ENCODE measurements at places on chromosomes 7 and 10.

GRCh38 chr7:31758755-31759154 lies 71.7 kb downstream of the PPP1R17 start:
- no peak for DNase-seq

DNA sequence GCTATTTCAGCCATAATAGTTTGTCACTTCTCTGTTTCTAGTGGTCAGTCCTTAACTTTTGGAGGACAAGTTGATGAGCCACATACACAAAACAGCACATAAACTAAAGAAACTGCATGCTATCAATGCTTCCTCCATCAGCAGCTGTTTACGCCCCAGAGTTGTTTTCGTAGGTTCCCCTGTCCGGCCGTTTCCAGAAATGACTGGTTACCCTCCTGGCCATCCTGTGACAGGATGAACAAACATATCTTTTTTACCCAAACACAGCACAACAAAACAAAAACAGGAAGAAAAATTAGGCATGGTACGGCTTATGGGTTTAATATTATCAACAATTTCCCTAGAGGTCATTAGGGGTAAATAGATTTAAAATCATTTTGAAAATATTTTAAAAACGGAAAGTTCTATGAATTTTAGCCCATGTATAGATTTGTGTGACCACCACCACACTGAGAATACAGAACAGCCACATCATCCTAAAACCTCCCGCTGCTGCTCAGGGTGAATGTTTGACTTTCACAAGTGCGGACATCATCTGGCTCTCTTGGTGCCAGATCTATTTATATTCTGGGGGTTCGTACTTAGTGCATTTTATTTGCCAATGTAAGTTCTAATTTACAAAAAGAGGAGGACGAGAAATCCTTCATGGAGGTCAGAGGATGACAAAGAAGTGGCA lies 74.8 kb downstream of the HIPK2 start:
- DNase-seq: no peak

GRCh38 chr10:48800007-48800675 lies 115.5 kb downstream of the WDFY4 start:
- DNase-seq: peak; percentile 14

DNA sequence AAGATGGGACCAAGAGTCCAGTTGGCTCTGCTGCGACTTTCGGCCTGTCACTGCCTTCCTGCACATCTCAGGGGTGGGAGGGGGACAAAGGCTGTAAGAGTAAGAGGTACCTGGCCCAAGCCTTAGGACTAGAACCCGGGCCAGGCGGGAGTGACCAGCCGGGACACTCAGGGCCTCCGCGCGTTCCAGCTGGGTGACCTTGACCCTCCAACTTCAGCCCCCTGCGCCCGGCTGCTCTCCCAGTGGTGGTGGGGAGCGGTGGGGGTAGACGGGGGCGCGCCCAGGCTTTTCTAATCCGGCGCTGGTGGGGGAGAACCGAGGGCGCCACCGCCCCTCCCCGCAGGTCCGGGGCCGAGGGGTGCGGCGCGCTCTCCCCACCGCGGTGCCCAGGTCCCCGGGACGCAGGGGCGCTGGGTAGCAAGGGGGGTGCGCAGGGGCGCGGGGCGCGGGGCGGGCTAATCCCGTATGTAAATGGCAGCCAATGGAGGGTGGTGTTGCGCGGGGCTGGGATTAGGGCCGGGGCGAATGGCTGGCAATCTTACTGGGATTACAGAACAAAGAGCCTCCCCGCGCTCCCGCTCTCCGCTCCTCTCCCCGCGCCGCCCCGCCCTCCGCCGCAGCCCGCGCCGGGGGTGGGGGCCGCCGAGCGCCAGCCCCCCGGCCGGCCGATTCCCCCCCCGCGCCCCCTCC lies at the start of gene GTF2IRD1:
TSS of gene GTF2IRD1 (plus strand) at position 585 of the 690 bp plus-strand sequence. CDS start 54,175 bp downstream, outside the sequence.
- peak; percentile 68 for DNase-seq

- DNase-seq: no peak
Observed at GRCh38 chr7:75572396-75572795, 80.3 kb downstream of the SPDYE5 start.

- peak; percentile 13 for DNase-seq
Observed at GRCh38 chr10:49594594-49594993, 15.5 kb upstream of the SLC18A3 start.

- DNase-seq: peak; percentile 89
Observed at GRCh38 chr10:32346551-32347362, at the start of gene EPC1. Gene EPC1 (minus strand): TSS chr10:32347158. CDS start chr10:32346915, 243 bp downstream.

DNA sequence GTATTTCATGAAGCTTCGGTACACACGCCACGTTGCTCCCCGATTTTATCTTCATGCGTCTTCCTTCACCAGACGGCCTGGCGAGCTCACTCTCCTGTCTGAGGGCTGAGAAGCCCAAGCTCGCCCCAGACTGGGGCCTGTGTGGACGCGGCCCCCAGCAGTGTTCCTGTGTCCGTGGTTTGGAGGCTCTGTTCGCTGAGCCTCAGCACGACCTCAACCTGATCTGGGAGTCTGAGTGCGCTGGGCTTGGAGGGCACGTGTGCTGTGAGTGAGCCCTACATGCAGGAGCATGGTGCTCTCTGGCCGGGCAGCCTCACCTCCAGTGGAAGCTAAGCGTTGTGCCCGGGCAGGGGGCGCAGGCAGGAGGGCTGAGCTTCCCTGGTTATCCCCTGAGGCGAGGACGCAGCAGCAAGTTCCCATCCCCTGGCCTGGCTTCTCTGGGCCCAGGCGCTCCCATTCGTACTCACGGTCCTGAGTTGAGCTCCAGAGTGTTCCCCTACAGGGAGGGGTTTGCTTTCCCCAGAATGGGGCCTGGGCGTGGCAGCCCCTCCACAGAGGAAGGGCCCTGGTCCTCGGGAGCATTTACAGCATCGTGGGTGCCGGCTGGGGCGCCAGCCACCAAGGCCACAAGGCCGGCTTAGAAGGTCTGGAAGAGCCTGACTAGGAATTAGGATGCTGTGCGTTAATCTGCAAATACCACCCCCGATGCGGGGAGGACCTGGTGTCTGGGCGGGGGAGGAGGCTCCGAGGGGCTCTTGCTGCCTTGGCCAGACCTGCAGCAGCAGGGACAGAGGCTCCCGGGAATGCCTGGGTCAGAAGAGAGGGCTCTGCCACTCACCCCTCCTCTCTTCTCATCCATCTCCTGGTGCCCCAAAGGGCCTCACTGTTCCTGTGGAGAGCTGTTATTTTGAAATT lies 400.6 kb downstream of the DNAJB6 start:
- no peak for DNase-seq

DNA sequence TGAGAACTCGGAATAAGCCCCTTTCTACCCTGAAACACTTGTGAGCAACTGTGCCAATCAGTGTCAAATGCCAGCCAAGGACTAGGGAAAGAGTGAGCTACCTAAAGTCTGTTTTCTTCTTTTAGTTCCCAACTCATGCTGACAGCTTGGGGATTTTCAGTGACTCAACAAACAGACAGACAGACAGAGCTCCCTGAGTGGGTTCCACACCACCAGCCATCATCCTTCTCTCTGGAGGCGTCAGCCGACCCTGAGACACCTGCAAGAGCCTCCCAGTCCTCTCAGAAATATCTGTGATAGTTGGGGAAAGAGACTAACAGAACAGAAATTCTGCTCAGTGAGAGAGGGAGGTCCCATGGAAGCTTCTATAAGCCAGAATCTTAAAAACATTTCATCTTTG lies 49.5 kb downstream of the GATA3 start:
- DNase-seq: no peak

- no peak for DNase-seq
Observed at GRCh38 chr7:49797987-49798660, 24.7 kb downstream of the VWC2 start.

GRCh38 chr10:74704629-74705357 lies 121.6 kb upstream of the KAT6B start:
- DNase-seq: no peak

- no peak for DNase-seq
Observed at GRCh38 chr7:116398672-116399071, 100.9 kb upstream of the CAV2 start.

- DNase-seq: no peak
Observed at GRCh38 chr10:49208996-49209395, 20.8 kb upstream of the TMEM273 start.

DNA sequence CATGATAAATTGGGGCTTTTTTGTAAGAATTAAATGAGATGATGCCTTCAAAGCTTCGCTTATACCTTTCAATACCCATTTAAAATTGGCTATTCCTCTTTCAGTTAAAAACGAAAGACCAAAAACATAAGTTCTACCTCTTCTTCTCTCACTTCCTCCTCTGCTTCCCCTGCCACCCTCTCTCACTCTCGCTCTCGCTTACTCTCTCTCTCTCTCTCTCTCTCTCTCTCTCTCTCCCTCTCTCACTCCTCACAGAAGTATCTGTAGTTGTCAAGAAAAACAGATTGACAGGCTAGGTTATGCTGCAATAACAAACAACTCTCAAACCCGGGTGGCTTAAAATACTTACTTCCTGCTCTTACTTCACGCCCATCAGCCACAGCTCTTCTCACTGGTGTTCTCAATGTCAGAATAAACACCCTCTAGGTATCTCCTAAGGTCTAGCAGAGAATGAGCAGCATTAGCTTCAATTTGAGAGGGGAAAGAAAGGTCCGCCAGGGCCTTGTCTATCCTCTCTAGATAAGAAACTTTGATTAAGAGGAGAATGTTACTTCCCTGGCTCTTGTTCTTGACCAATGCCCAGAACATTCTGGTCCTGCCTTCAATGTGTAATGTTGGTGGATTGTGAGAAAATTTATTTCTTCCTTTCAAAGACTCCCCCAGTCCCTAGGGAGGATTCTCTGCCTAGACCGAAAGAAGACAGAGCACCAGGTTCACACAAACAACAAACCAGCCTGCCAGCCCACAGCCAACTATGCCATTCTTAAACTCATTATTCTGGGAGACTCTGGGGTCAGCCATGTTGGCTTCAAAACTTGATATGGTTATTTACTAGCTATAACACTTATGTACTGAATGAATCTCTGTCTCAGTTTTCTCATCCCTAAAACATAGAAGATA lies 1028.7 kb downstream of the XPNPEP1 start:
- no peak for DNase-seq

- no peak for DNase-seq
Observed at GRCh38 chr7:13987395-13987794, 2.1 kb downstream of the ETV1 start.

- DNase-seq: no peak
Observed at GRCh38 chr10:69709366-69709941, 79.4 kb downstream of the FAM241B start.

- DNase-seq: no peak
Observed at GRCh38 chr7:104950006-104950405, 64.0 kb upstream of the KMT2E start.

- DNase-seq: no peak
Observed at GRCh38 chr7:28435732-28436378, 23.5 kb downstream of the CREB5 start.

- DNase-seq: peak; percentile 17
Observed at GRCh38 chr7:12715372-12716133, 28.1 kb downstream of the ARL4A start.

- DNase-seq: no peak
Observed at GRCh38 chr10:59079386-59080226, 96.8 kb upstream of the PHYHIPL start.

DNA sequence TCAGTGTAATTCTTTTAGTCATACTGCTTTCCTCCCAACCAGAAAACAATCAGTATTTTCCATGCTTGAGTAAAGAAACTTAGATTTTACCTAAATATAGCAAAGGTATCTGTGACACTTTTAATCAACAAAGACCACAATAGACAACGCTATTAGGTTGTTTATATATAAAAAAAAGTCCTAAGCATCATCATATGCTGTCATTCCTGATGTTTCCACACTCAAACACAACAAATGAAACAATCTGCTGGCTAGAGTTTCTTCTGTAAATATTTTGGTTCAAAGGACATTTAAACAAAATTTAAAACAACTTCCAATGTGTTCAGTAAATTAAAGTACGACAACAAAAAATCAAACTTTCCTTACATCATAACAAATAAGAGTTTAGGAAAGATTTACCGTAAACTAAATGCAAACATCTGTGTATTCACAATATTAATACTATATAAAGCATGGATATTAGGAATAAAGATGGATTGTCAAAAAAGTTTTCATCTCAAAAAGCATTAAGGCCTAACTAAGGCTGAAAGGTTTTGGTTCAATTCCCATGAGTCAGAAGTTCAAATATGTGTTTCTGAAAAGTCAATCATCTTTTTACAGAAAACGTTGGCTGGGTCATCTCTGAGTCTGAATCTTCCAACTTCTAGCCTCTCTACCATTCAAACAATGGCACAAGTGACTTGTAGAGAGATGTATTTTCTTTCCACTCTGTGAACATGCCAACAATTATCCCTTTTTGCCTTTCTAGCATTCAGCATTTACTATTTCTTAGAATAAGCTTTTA lies 157.1 kb downstream of the CRPPA start:
- no peak for DNase-seq

- DNase-seq: no peak
Observed at GRCh38 chr10:122559228-122559627, 1.3 kb upstream of the DMBT1 start.

DNA sequence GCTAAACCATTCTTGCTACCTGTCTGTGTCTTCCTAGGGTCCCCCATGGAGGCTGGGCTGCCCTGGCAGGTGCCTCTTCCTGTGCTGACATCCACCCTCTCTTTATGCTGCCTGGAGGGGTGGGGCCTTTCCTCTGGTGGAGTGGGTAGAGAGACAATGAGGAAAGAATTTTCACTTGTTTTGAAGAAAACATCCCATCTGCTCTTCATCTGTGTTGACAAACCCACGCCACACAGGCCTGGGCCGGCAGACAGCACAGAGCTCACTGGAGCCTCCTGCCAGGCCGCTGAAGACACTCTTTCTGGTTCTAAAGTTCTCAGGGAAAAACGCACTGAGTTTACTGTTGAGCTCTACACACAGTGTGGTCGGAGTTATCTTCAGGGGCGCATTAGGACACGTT lies 328.2 kb downstream of the GLRX3 start:
- no peak for DNase-seq

DNA sequence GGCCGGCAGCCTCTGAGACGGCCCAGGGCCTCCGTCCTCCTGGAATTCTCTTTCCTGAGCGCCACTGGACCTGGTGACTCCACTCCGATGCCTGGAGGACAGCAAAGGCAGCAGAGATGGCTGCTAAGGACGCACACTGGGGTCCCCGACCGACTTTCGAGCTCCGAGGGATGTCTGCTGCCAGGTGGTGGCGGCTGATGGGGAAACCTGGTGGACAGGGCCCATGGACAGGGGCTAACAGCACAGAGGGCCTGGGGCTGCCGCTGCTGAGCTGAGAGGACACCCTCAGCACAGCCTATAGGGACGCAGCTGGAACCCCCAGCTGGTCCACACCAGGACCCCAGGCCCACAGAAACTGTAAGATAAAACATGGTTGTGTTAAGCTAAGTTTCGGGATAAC lies 366.3 kb downstream of the DNAJB6 start:
- DNase-seq: no peak

DNA sequence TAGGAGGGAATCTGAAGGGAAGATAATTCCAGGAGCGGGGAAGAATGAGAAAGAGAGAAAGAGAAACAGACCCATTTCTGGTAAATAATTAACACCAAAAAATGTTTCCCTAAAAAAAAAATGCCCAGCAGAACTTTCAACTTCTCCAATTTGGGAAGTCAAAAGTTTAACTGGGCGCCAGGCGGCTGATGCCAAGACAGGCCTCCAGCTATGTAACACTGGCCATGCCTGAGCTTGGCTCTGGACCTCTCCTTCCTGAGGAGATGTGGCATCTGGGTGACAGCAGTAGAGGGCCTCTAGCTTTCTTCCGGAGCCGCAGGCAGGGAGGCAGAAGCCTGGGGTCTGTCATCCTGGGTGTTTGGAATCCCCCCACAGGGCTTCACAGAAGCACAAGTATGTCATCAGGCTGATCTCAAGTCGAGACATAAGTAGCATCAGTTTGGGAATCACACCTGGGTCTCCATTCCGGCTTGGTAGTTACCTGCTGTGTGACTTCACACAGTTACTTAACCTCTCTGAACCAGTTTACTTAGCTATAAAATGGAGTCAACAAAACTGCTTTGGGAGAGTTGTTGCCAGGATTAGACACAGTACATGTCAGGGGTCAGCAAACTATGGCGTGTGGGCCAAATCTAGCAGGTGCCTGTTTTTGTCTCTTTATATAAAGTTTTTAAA lies 50.5 kb upstream of the TCF7L2 start:
- no peak for DNase-seq
